ENCODE measurements at places on chromosomes 13 and 19. TPM values are rescaled to one million over a fixed set of nuclear protein-coding genes. Genes with fewer than 3 reads are reported as not detected.

DNA sequence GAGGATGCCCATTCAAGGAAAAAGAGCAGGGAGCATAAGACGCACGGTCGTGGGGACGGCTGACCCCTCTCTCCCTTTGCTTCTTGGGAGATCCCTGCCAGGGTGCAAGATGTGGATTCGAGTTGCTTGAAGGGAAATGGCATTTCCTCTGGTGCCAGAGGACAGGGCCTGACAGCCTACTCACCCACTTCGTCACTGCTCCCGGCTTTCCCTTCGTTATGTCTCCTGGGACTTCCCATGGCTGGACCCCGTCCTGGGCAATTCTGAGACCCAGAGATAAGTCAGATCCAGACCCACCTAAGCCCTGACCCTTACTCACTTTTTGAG lies 1.2 kb downstream of the TBC1D17 start:
- no peak for DNase-seq

DNA sequence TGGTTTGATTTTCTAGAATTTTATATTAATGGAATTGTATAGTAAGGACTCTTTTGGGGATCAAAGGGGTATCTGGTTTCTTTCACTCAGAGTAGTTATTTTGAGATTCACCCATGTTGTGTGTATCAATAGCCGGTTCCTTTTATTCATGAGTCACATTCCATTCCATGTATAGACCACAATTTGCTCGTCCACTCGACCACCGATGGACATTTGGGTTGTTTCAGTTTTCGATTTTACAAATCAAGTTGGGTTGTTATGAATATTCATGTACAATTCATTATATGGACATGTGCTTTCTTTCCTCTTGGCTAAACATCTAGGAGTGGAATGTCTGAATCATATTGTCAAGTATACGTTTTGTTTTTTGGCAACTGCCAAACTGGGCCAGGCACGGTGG lies 9.6 kb upstream of the EMP3 start:
- DNase-seq, result no peak

GRCh38 chr13:65300220-65300619 lies 1929.9 kb downstream of the PCDH9 start:
- no peak for DNase-seq

DNA sequence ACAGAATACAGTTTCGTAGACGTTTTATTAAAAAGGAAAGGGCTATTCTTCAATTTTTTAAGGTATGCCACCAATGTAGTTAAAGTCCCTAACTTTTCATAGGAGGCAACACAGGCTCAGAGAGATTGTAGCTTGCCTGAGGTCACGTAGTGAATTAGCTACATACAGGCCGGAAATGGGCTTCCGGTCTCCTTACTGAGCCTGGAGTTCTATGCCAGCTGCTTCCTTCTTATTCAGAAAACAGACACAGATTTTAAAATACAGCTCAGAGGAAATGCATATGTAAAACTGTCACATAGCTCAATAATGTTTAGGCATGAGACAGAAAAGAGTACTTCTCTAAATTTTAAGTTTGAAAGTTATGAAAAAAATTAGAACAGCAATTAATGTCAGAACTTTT lies 85.4 kb upstream of the TUBA3C start:
- DNase-seq, result peak; percentile 95

DNA sequence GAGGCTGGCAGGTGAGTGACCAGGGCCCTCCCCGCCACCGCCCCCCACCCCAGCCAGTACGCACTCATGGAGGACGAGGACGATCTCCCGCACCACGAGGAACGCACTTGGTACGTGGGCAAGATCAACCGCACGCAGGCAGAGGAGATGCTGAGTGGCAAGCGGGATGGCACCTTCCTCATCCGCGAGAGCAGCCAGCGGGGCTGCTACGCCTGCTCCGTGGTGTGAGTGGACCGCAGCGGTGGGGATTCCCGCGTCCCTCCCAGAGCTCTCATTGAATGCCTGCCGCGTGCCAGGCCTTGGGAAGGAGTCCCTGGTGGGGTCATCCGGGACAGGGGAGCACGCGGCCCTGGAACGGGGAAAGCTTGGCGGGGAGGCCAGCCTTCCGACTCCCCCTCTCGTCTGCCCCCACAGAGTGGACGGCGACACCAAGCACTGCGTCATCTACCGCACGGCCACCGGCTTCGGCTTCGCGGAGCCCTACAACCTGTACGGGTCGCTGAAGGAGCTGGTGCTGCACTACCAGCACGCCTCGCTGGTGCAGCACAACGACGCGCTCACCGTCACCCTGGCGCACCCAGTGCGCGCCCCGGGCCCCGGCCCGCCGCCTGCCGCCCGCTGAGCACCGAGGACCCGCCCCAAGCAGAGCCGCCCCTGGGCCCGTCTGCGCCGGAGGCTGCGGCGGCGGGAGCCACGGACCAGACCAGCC lies 4.8 kb upstream of the IFI30 start:
- DNase-seq, result no peak

DNA sequence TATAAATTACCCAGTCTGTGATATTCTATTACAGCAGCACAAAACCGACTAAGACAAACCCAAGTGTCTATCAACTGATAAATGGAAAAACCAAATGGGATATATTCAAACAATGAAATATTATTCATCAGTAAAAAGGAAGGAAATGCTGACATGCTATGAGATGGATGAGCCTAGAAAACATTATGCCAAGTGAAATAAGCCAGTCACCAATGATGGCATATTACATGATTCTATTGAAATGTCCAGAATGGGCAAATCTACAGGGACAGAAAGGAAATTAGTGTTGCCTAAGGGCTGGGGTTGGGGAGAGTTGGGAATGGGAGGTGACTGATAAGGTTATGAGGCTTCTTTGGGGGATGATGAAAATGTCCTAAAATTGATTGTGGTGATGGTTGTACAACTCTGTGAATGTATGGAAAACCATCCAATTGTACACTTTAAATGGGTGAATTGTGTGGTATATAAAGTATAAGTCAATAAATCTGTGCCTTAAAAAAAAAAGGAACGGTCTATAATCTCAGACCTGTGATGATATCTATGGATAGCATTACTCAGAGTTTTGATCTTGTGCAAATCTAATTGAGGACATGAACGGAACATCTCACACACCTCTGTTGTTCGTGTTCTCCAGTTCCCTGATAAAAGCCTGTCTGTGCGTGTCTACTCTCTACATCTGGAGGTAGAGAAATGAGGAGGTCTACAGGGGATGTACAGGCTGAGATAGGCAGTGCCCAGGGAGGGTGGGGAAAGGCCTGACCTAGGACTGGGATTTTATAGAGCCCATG lies 49.0 kb downstream of the TNFRSF19 start:
- no peak for DNase-seq

DNA sequence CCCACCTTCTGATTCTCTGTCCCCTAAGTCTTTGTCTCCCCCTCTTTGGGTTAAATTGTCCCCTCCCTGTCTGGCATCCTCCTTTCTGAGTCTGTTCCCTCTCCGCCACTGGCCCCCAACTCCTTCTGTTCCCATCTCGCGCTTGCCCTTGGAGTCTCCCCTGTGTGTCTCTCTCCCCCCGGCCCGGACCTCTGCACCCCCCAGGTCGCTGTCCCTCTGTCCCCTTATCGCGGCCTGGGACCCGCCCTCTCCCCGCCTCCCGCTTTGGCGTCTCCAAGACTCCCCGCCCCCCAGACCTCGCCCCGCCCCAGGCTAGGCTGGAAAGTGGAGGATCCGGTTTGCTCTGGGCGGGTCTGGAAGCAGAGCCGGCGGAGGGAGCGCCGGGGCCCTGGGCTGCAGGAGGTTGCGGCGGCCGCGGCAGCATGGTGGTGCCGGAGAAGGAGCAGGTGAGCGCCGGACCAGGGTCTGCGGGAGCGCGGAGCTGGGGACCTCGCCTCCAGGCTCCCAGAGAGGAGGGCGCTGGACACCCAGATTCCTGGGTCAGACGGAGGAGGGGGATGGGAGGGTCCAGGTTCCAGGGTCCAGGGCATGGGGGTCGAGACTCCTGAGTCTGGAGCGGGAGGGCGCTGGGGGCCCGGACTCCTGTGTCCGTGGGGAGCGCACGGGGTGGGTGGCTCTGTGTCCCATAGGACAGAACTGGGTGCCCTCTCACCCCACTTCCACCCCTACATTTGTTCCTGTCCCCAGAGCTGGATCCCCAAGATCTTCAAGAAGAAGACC lies at the start of gene TRPM4:
TRPM4 (plus strand) TSS at position 348 of the 780 bp plus-strand sequence; CDS start at position 423, 75 bp downstream.
- DNase-seq, result peak; percentile 93

DNA sequence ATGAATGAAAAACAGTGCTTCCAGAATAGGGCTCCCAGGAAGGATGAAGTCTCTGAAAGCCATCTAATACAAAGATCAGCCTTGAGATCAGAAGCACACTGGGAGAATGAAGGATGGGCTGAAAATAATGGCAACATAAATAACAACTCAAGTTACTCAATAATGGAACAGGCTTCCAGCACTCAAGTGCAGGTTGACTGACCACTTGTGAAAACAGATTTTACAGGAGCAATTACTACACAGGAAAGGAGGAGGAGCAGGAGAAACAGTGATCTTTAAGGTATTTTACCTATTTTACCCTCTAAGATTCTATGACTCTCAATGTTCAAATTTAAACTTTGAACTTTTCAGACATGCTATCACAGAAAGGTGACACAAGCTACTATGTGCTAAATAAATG lies 106.0 kb downstream of the USP12 start:
- no peak for DNase-seq

GRCh38 chr13:86559901-86560300 lies 760.7 kb upstream of the SLITRK6 start:
- no peak for DNase-seq

GRCh38 chr13:42063105-42063504 lies 14.7 kb downstream of the DGKH start:
- no peak for DNase-seq

DNA sequence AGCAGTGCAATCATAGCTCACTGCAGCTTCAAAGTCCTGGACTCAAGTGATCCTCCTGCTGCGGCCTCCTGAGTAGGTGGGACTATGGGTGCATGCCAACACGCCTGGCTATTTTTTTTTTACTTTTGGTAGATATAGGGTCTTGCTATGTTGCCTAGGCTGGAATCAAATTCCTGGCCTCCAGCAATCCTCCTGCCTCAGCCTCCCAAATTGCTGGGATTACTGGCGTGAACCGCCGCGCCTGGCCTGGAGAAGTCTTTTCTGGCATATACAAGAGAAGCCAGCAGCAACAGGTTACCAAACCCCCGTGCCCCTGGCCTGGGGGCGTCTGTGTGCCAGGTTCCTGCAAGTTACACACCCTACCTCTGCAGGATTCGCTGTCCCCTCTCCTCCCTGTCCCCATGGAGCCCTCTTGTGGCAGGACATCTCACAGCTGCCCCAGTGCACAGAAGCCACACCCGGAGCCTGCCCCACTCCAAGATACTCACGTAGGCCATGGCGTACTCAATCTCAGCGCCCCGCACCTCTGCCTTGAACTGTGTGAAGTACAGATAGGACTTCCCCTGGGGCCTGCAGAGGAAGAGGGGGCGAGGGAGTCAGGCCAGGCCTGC lies 9.9 kb downstream of the MYDGF start:
- DNase-seq, result no peak

DNA sequence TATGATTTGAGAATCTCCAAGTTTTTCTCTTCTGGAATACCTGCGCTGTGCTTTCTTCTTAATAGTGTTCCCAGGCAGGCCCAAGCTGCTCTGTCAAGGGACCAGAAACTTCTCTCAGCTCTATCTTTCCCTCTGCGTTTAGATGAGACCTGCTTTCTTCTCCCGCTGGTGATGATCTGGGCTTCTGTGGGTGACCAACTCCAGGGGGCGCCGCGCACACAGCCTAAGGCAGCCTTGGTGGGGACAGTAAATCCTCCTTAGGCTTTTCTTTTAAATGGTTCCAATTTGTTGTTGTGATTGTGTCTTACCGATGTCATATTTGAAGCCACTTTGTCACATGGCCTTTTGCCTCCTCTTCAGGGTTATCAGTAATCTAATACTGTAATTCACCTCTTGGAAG lies 439.4 kb upstream of the KLF12 start:
- no peak for DNase-seq

- DNase-seq, result no peak
Measured at GRCh38 chr13:110435331-110435730, 126.2 kb downstream of the RAB20 start.

DNA sequence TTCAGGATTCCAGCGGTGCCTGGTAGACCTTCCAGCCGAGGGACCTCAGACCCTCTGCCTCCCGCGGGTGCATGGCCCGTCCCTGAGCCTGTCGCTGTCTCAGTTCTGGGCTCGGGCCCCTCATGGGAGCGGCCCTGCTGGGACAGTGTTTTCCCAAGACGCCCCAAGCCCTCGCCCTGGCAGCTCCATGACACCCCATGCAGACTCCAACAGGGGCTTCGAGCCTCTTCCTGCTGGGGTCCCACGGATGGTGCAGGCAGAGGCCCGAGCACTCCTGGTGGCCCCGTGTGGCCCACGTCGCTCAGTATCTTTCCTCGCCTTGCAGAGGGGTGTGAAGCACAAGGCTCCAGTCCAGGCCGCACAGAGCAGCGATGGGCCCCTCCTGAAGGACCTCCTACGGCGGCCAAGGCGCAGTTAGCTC lies 88.8 kb upstream of the MCF2L start:
- no peak for DNase-seq

DNA sequence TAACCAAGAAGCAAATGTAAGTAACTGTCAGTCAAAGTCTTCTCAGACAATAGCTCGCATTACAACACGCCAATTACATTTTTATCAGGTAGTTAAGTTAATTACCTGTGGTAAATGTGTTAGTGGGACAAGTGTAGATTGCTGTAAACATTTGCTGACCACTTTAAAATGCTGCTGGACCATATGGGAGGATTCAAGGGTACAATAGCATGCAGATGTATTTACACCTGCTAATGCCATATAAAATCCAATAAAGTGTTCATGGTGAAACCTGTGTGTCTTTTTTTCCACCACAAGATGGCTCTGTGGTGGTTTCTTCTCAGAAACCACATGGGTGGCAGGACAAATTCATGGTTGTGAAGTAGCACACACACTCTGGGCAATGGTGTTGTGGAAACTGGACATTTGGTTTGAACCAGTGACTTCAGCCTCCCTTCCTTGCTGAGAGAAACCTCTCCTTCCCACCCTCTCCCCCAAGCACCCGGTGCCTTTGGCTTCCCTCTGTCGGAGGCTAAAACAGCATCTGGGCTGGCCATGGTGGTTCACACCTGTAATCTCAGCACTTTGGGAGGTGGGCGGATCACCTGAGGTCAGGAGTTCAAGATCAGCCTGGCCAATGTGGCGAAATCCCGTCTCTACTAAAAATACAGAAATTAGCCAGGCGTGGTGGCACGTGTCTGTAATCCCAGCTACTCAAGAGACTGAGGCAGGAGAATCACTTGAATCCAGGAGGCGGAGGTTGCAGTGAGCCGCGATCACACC lies 18.1 kb upstream of the GTF3A start:
- peak; percentile 43 for DNase-seq

GRCh38 chr13:41588899-41589298 lies 131.5 kb downstream of the RGCC start:
- DNase-seq, result peak; percentile 21

- DNase-seq, result peak; percentile 87
Measured at GRCh38 chr13:39410096-39410901, 192.7 kb downstream of the LHFPL6 start.

ACER1 gene
- not detected for total RNA-seq

LRRC4B gene
- 23.1 TPM for total RNA-seq

URAD gene
- not detected for total RNA-seq

SIGLEC12 gene
- total RNA-seq, result not detected

ZNF442 gene
- total RNA-seq, result 0.86 TPM

ZNF443 gene
- total RNA-seq, result 5.2 TPM

YJEFN3 gene
- total RNA-seq, result 8.6 TPM

CPB2 gene
- 5.5 TPM for total RNA-seq

FBXO27 gene
- total RNA-seq, result 0.45 TPM

AMH gene
- 16.3 TPM for total RNA-seq

EFNA2 gene
- 0.68 TPM for total RNA-seq

POU2F2 gene
- total RNA-seq, result 2.2 TPM
